Fibroblast of villous mesenchyme (primary cell): ENCODE measurements at places on chromosomes 12 and 14. TPM values are rescaled to one million over a fixed set of nuclear protein-coding genes. Genes with fewer than 3 reads are reported as not detected.

Gene STRN3
- total RNA-seq, result 53.5 and 83.3 TPM in 2 replicates

Gene ABCC9
- 7.4 and 12.1 TPM in 2 replicates for total RNA-seq

Gene MMP17
- 8.6 and 13.9 TPM in 2 replicates for total RNA-seq

Gene GLT8D2
- total RNA-seq, result 51.4 and 55.1 TPM in 2 replicates

Gene CD69
- total RNA-seq, result not detected in 2 replicates

Gene LALBA
- not detected in 2 replicates for total RNA-seq

Gene PTPRQ
- total RNA-seq, result 0.32 and 5.6 TPM in 2 replicates

Gene WSB2
- total RNA-seq, result 156 and 171 TPM in 2 replicates

Gene KNTC1
- 28.0 and 28.5 TPM in 2 replicates for total RNA-seq

Gene SERPINA5
- not detected in 2 replicates for total RNA-seq

Gene CCDC38
- not detected in 2 replicates for total RNA-seq

Gene NYNRIN
- 11.6 and 15.5 TPM in 2 replicates for total RNA-seq

Gene VRK1
- total RNA-seq, result 25.4 and 47.1 TPM in 2 replicates

Gene GLS2
- total RNA-seq, result under 0.01 TPM in 1 of 2 replicates, not detected in the other

Gene DCAF5
- total RNA-seq, result 24.2 and 30.0 TPM in 2 replicates

Gene RND1
- under 0.01 TPM in 1 of 2 replicates, not detected in the other for total RNA-seq

Gene MAP3K12
- 35.8 and 41.0 TPM in 2 replicates for total RNA-seq

Gene SYNDIG1L
- not detected in 2 replicates for total RNA-seq

Gene TMEM263
- total RNA-seq, result 116 and 194 TPM in 2 replicates

Gene ZNF385A
- 1.3 and 2.2 TPM in 2 replicates for total RNA-seq

Gene APOF
- not detected in 2 replicates for total RNA-seq

Gene RDH12
- under 0.01 TPM in 1 of 2 replicates, not detected in the other for total RNA-seq

Gene RAD52
- total RNA-seq, result 10.3 and 15.1 TPM in 2 replicates

Gene POTEM
- not detected in 2 replicates for total RNA-seq

Gene GLIPR1L2
- 0.32 and 0.43 TPM in 2 replicates for total RNA-seq

Gene AKAP5
- total RNA-seq, result 1.9 and 3.0 TPM in 2 replicates

Gene MYF6
- not detected in 2 replicates for total RNA-seq

Gene ZBTB39
- 4.8 and 6.9 TPM in 2 replicates for total RNA-seq

Gene CLEC4D
- total RNA-seq, result not detected in 2 replicates

Gene CCDC92
- 8.2 and 10.0 TPM in 2 replicates for total RNA-seq

Gene DNAJC22
- 1.7 and 2.6 TPM in 2 replicates for total RNA-seq

Gene IQSEC3
- under 0.01 TPM in 2 replicates for total RNA-seq

Gene KRT82
- total RNA-seq, result not detected in 2 replicates

Gene DHRS2
- total RNA-seq, result 0.32 and 0.43 TPM in 2 replicates

Gene SMCO3
- under 0.01 and 0.32 TPM in 2 replicates for total RNA-seq

Gene IL31
- not detected in 2 replicates for total RNA-seq

Gene C12orf60
- 0.32 and 0.86 TPM in 2 replicates for total RNA-seq

Gene DDX47
- 71.2 and 118 TPM in 2 replicates for total RNA-seq

Gene ZDHHC22
- total RNA-seq, result not detected in 2 replicates

Gene BIN2
- total RNA-seq, result not detected in 2 replicates

Gene CEBPE
- not detected in 2 replicates for total RNA-seq

Gene APEX1
- 29.0 and 34.1 TPM in 2 replicates for total RNA-seq

Gene CCER1
- total RNA-seq, result not detected in 2 replicates

Gene KERA
- total RNA-seq, result not detected in 2 replicates

Gene TUNAR
- not detected in 2 replicates for total RNA-seq

Gene PPM1H
- 0.86 and 2.3 TPM in 2 replicates for total RNA-seq

Gene GPR137C
- 0.32 and 0.43 TPM in 2 replicates for total RNA-seq

Gene CDKN3
- total RNA-seq, result 35.8 and 42.7 TPM in 2 replicates

Gene PLEKHG7
- not detected in 2 replicates for total RNA-seq

Gene TSPAN8
- total RNA-seq, result 0.43 TPM in 1 of 2 replicates, not detected in the other

Gene OTX2
- total RNA-seq, result not detected in 2 replicates

Gene DHH
- total RNA-seq, result not detected in 2 replicates

Gene MYF5
- total RNA-seq, result not detected in 2 replicates
